Astrocyte (in vitro differentiated cells and primary cell): ENCODE measurements at places on chromosomes 2 and 18. TPM values are rescaled to one million over a fixed set of nuclear protein-coding genes. Genes with fewer than 3 reads are reported as not detected.

CYP27C1 gene
- total RNA-seq: 4.4 and 5.7 TPM in 2 replicates

- no peaks in the 10 kb centered on the region for H3K36me3 ChIP-seq
- H3K4me1 ChIP-seq: peaks cover 15% of the 10 kb centered on the region
- no peak for DNase-seq
- no peaks in the 10 kb centered on the region for H3K27me3 ChIP-seq
- no peak overlapping the region for H3K27ac ChIP-seq
These were observed 111.5 kb downstream of the MGAT5 start for GRCh38 chr2:134365356-134365755.

LTBP1 gene
- total RNA-seq: 29.7 and 30.1 TPM in 2 replicates

FBXO36 gene
- 1.9 and 2.8 TPM in 2 replicates for total RNA-seq

SNTG2 gene
- total RNA-seq: 1.9 TPM in 2 replicates

DNA sequence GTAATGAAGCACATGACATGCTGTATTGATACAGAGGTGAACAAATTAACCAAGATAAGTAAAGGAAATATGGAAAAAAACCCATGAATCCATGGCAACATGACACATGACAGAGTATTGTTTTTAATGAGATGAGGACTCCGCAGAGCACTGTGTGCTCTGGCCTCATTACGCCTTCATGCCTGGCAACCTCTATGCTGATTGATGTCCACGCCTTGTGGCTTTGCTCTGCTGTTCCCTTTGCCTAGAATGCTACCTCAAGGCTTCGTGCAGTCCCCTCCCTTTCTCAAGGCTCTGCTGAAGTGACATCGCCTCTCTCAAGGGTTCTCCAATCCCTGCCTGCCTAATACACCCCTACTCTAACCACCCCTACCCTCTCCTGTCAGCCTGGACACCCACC is 8.4 kb downstream of the SIGLEC15 start:
- H3K36me3 ChIP-seq: no peaks in the 10 kb centered on the region
- no peak overlapping the region for H3K27ac ChIP-seq
- DNase-seq: no peak

DNA sequence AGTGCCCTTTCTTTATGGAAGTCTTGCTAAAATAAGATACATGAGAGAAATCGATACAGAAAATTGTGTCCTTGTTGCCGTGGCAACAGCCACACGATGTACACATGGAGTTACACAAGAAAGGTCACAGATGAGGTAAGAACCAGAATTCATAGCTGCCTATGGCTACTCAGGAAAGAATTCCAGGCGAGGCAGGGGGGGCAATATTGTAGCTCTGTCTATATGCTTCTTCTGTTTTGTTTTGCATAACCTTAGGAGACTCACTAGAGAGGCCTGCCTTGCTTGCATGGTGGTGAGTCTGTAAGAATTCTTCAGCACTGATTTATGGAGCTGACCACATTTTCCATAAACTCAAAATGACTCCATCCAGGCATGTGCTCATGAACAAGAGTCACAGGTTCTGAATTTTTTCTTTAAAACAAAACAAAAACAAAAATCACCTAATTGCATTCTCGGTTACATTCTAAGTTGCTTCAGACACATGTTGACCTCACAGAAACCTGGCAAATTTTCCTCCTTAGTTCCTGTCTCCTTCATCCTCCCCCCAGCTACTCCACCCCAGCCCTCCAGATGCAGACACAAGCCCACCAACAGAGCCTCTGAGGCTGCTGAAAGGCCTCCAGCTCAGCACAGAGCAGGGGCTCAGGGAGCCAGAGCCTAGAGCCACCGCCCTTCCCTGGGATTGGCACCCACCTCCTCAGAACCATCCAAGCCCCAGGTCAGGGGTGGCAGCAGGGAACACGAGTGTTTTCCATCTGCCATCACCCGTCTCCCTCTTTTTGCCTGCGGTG is 183.5 kb downstream of the ANTXR1 start:
- DNase-seq: peak; percentile 88
- H3K4me1 ChIP-seq: peaks cover 8% of the 10 kb centered on the region
- peaks cover 9% of the 10 kb centered on the region for H3K36me3 ChIP-seq
- no peaks in the 10 kb centered on the region for H3K27me3 ChIP-seq
- H3K4me3 ChIP-seq: no peak overlapping the region
- peak overlapping the region; percentile 89 for H3K27ac ChIP-seq

GRCh38 chr2:25349397-25349796 is 7.7 kb upstream of the DNMT3A start:
- peaks cover 17% of the 10 kb centered on the region for H3K4me1 ChIP-seq
- H3K27me3 ChIP-seq: no peaks in the 10 kb centered on the region
- H3K27ac ChIP-seq: no peak overlapping the region
- H3K36me3 ChIP-seq: no peaks in the 10 kb centered on the region

DNA sequence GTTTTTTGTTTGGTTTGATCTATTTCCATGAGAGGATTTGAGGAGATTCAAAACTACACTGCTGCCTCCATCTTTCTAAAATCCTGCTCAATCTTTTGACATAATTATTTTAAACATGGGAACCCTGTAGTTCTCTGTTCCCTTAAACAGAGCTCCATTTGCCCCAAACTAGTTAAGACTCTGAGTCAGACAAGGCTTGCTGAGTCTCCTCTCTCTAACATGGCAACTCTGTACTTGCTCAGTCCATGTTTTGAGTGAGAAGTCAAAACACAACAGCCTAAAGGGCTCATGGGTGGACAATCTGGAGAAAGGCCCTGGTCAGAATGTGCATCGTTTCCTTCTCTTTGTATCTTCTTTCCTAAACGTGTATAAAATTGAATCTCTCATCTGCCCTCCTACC is 7.1 kb upstream of the STAMBP start:
- DNase-seq: no peak
- H3K36me3 ChIP-seq: no peaks in the 10 kb centered on the region
- H3K4me3 ChIP-seq: no peak overlapping the region
- no peaks in the 10 kb centered on the region for H3K4me1 ChIP-seq
- no peak overlapping the region for H3K27ac ChIP-seq

COL3A1 gene
- 350 and 458 TPM in 2 replicates for total RNA-seq

DNA sequence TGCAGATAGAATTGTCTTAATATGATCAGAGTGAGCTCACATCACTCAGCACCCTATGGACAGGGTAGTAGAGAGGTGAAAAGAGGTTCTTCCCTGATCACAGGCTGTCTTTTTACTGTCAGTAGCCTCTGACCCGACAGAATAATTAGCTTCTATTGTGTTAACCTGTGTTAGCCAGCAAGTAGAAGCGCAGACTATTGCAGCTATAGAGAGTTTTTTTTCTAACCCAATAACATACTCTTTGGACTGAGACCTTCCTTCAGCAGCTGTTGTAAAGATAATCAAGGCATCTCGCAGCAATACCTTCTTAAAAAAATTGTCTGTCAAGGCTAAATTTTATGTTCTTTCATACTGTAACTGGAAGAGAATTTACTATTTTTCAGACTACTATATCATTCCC is 670.4 kb downstream of the ADCYAP1 start:
- H3K27me3 ChIP-seq: no peaks in the 10 kb centered on the region
- H3K36me3 ChIP-seq: no peaks in the 10 kb centered on the region
- no peak overlapping the region for H3K4me3 ChIP-seq
- H3K27ac ChIP-seq: no peak overlapping the region
- DNase-seq: no peak
- no peaks in the 10 kb centered on the region for H3K4me1 ChIP-seq

DNA sequence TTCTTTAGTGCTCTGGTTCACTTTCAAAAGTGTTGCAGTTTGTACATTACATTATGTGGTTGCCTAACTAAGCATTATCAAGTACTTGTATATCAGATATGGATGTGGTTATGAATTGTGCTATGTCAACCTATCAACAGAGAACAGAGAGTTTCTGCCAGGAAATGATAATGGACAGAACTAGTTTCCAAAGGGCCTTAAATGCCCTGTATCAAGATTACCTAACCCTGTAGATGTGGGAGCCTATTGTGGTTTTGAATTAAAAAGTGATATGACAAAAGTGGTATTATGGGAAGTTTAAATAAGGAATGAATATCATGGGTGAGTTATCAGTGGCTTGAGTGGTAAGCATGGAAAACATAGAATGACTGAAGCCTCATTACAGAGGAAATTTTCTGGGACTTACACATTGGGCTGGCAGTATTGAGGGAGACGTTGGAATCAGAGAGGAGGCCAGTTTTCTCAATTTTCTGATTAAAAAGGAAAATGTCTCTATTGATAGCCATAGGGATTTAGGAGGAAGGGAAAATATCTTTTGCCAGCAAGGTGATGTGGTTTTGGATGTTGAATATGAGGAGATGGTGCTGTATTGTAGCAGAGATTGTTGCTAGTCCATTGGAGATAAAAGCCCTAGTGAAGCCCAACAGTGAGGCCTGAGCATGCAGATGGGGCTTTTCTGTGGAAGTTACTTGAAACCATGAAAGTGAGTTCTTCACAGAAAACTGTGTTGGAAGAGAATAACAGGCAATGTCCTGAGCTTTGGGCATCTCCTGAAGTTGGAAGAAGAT is 140.7 kb downstream of the TTC27 start:
- H3K36me3 ChIP-seq: no peaks in the 10 kb centered on the region
- peak; percentile 34 for DNase-seq
- H3K27ac ChIP-seq: no peak overlapping the region
- no peaks in the 10 kb centered on the region for H3K27me3 ChIP-seq
- peaks cover 6% of the 10 kb centered on the region for H3K4me1 ChIP-seq
- no peak overlapping the region for H3K4me3 ChIP-seq

- H3K36me3 ChIP-seq: no peaks in the 10 kb centered on the region
- H3K27me3 ChIP-seq: no peaks in the 10 kb centered on the region
- no peak overlapping the region for H3K27ac ChIP-seq
- no peak overlapping the region for H3K4me3 ChIP-seq
These were observed 267.0 kb downstream of the MREG start for GRCh38 chr2:215746226-215746886.

DNA sequence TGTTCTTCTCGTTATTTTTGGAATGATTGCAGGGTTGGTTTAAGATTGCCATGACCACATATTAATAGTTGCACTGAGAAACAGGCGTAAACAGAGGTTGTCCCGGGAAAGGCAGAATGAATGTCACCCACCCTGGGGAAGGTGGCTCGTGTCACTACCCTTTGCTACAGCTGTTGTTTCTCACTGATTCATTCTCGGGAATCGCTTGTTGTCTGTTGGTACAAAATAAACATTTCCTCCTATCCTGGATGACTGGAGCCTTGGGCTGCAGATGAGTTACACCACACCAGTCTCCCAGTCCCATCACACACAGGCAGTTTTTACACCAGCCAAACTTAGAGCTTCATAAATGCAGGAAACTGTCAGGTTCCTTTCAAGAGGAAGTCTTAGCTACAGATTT is 216.7 kb downstream of the GBX2 start:
- no peak overlapping the region for H3K27ac ChIP-seq
- H3K36me3 ChIP-seq: no peaks in the 10 kb centered on the region
- H3K27me3 ChIP-seq: no peaks in the 10 kb centered on the region
- H3K4me3 ChIP-seq: no peak overlapping the region
- H3K4me1 ChIP-seq: peaks cover 4% of the 10 kb centered on the region

CTAGE1 gene
- 0.12 and 0.30 TPM in 2 replicates for total RNA-seq

GRCh38 chr2:11829947-11830707 is 83.7 kb downstream of the LPIN1 start:
- peak overlapping the region; percentile 57 for H3K4me3 ChIP-seq
- H3K4me1 ChIP-seq: peaks cover 34% of the 10 kb centered on the region
- DNase-seq: peak; percentile 99
- peak overlapping the region; percentile 81 for H3K27ac ChIP-seq
- peaks cover 6% of the 10 kb centered on the region for H3K36me3 ChIP-seq
- H3K27me3 ChIP-seq: no peaks in the 10 kb centered on the region
